Fibroblast of gingiva (primary cell): ENCODE measurements at places on chromosomes 2 and 18.

- DNase-seq = peak; percentile 3
Observed at GRCh38 chr2:107337209-107337898, 451.4 kb upstream of the ST6GAL2 start.

DNA sequence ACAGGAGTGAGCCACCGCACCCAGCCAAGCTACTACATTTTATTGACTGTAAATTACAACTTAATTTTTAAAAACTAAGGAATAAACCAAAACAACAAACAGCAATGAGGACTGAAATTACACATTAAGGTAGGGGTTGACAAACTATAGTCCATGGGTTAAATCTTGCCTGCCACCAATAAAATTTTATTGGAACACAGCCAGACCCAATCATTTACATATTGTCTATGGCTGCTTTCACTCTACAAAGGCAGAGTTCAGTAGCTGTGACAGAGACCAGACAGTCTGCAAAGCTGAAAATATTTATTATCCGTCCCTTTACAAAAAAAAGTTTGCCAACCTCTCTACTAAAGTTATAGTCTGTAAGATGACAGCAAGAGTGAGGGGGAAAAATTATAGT, 24.3 kb upstream of the UGP2 start:
- DNase-seq = no peak

GRCh38 chr2:24317491-24317920, 42.8 kb downstream of the ITSN2 start:
- no peak for DNase-seq

GRCh38 chr2:112817082-112817689, 19.4 kb downstream of the IL1B start:
- DNase-seq = no peak

DNA sequence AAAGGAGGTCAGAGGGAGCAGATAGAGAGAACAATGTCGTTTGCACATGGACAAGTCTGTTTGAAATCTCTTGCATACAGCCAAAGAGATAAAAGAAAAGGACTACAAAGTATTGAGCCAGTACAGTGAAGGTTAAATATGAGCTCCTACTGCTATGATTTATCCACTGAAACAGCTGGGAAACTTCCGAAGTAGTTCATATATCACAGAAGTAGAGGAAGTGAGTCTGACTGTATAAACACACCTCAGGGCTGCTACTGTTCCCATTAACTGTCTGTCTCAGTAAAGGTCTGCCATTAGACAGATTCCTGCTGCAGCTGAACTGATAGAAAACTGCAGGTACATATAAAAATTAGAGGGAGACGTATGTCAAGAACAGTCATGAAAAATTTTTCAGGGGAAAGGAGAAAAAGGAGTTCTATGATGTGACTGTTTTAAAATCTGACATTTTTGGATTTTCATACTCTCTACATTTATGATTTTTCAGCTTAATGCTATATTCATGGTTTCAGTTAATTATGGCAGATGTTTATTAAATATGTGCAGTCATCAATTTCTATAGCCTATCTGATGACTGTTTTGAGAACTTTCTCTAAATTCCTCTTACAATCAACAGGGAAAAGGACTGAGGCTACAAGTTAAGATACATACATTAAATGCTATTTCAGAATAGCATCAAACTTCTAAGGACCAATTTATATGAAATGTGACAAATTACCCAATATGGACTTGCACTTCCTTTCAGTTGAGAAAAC, 364.7 kb downstream of the ERBB4 start:
- no peak for DNase-seq

DNA sequence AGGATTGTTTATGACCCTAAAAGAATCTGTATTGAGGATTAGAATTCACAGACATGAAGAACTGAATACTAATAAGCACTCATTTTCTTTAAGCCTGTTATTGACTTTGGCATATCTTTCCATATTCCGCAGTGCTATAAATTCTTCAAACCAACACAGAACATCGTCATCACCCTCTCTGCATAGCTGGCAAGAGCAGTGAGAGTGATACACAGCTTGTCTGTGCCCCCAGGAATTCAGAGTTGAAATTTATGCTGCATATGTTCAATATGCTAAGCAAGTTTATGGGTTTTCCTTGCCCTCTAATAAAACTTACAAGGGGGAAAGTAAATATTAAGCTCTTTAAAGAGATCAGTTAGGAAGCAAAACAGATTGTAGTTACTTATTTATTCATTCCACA, 32.7 kb downstream of the CTLA4 start:
- DNase-seq = no peak

DNA sequence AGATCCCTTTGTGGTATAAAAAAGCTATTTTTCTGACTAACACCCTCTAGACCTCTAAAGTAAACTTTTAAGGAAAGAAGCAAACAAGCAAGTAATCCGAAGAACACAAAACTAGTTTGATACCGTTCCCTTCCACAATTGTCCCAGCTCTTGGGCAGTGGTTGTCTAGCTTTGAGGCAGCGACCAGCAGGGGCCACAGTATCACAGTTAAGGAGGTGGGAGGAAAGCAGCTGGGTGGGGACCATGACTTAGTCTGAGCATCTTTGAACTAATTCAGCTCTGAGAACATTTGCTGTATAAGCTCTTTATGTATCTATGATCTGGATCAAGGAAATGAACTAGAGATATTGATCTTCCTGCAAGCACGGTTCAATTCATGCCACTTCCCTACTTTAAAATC, 51.0 kb downstream of the SF3B1 start:
- no peak for DNase-seq

- DNase-seq = no peak
Observed at GRCh38 chr2:138018866-138019688, 54.8 kb downstream of the HNMT start.

DNA sequence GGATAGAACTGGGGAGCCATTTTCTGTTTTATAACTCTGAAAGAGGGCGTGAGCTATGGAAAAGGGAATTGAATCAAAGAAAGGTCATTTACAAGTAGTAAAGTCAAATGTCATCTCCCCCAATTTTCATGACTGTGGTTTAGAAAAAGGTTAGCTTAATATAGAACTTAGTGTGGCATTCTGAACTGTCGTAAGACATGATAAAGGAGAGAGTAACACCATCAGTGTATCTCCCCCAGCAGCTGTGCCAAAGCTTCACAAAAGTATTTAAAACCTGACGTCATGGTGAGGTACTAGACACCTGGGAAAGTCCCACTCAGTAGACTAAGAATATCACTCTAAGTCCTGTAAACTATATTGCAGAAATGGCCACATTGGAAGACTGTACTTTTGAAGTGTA, 5.8 kb upstream of the IKZF2 start:
- no peak for DNase-seq

DNA sequence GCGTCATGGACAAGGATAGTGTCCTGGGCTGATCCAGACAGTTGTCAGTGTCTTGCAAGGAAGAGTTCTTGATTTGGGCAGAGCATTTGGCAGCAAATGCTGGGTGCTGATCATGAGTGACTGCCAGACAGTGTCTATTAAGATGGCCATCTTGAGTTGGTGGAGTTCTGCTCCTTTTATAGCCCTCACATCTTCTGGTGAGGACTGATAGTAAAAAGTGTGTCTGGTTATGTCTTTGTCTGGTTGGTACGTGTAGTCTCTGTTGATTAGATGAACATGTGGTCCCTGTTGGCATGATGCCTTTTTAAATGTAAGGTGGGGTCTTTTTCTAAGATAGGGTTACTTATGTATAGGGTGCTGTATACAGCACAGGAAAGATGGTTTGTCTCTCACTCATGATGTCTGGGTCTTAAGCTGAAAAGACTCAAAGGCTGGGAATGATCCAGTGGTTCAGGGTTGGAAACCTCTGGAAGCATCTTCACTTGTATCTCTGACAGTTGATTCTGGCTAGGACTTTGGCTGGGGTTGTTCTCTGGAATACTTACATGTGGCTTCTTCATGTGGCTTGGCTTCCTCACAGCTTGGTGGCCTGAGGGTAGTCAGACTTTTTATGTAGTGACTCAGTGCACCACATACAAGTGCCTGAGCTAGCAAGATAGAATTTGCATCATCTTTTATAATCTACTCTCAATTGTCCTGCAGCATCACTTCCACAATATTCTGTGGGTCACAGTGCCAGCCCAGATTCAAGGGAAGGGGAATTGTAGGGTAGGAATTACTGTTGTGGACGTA, 11.8 kb downstream of the MTX2 start:
- DNase-seq = peak; percentile 22

- DNase-seq = no peak
Observed at GRCh38 chr2:212919238-212919637, 232.2 kb downstream of the IKZF2 start.

DNA sequence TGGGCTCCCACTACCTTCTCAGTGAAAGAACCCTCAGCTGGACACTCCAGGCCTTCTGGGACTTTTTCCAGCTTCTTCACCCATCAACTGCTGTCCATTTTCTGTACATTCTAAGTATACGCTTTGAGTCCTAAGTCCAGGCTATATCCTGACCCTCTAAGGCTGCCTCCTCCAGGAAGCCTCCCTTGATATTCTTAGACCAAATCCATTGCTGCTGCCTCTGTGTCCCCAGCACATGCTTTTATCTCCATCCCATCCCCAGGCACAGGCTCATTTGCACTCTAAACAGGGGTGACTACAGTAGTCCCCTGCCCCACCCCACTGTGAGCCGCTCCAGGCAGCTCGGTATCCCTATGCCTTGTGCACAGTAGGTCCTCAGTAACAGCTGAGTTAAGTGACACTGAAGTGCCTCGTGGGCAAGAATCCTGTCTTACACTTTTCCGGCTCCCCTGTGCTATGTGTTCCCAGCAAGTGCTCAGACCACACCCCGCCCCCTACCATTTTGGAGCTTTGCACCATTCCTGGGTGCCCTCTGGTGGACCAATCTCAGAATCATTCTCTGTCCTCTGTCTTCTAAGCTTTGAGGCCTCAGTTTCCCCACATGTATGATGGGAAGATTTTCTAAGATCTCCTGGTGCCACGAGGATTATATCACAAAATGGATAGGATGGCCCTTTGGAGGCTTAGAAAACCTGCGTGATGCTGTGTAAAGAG, 34.9 kb downstream of the EMX1 start:
- no peak for DNase-seq

DNA sequence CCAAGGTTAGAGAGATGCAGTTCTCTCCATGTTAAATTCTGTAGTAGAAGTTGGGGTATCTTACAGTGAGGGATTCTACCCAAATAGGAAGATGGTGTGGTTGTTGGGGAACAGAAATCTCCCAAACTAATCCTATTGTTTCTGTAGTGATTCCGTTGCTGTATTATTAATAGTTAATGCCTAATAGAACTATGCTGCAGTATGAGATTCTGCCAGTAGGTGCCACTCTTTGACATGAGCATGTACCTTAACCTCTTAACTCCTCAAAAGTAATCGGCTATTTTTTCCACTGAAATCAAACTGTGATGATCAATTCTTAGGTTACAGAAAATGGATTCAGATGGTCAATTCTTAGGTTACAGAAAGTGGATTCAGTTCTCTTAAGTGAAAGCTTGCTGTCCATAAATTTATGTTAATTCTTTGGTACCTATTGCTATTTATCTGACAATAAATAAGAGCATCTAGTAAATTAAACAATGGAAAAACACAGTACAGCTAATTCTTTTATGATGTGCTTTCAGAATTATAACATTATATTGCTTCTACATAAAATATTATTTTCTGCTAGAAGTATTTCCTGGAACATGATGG, 97.9 kb upstream of the DLX2 start:
- DNase-seq = peak; percentile 38

GRCh38 chr2:119173556-119174060, 15.1 kb upstream of the C1QL2 start:
- DNase-seq = no peak

DNA sequence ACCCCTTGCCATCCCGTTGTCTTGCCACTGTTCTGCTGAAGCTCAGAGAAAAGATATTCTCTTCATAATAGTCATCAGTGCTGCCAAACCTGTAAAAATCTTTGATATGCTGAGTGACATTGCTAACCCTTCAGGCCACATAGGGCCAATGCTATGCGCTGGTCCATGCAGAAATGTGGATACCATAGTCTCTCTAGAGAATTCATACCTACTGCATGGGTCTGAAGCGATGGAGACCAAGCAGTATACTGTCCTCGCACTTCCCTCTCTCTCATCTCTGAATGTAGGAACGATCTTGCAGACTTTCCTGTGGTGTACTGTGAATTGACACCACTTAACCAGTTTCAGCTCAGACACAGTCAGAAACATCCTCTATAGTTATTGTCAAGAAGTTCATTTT, 17.9 kb upstream of the ANKRD44 start:
- no peak for DNase-seq

- DNase-seq = no peak
Observed at GRCh38 chr2:239853121-239853520, 172.0 kb downstream of the NDUFA10 start.

DNA sequence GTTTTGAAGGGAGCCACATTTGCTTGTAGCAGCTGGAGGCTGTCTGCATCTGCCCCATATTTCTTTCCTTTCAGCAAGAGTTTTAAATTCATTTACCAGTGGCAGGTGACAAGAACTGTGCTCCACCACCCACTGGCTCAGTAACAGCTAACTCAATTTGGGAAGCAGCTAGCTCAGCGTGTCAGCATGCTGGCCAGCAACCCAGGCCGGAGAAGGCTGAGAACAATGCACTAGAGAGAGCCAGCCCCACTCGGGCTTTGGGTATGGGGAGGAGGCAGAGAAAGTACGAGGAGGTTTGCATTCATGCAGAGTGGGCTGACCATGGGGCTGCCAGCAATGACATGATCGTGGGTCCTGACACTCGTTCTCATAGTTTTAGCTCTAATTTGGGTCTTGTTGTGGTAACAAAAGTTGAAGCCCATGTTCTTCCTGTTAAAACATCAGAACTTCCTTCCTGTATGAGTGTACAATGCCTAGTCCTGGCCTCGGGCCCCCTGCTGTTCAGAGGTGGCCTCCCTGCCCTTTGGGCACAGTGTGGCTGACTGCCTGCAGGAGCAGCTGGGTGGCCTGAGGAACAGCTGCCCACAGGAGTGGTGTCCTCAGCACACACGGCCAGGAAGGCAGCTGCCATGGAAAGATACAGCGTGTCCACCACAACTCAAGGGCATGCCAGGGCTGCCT, 23.0 kb downstream of the CDC42EP3 start:
- no peak for DNase-seq

- no peak for DNase-seq
Observed at GRCh38 chr18:38572554-38573111, 1007.0 kb upstream of the CELF4 start.

DNA sequence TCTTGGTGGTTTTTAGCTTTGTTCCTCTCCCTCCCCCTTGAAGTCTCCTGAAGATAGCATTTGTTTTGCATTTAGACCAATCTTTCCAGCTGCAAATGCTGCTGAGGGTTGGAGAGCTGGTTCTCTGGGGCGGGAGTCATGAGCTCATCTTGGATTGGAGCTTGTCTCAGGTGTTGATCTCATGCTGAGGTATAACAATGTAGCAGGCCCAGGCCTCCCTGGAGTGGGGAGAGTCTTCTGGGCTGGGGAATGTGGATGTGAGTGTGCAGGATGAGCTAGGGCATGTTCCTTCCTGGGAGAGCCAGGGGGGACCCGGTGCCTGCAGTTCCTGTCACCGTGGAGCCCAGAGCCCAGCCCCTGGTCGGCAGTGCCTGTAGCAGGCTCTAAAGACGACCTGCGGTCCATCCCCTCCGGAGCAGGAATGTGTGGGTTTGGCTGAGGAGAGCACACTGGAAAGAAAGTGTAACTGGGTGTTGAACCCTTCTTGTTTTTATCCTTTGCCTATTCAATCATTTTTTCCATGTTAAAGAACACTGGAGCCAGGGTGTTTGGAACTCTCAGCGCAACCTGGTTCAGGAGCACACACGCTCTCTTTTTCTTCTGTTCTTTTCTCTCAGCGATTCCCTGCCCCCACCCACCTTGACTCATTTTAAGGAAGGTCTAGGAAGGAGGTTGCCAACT, 2.7 kb downstream of the ZNF532 start:
- no peak for DNase-seq
